ENCODE measurements at places on chromosomes 13 and 19. TPM values are rescaled to one million over a fixed set of nuclear protein-coding genes. Genes with fewer than 3 reads are reported as not detected.

The ZNF579 gene
- total RNA-seq, result 13.1 TPM

DNA sequence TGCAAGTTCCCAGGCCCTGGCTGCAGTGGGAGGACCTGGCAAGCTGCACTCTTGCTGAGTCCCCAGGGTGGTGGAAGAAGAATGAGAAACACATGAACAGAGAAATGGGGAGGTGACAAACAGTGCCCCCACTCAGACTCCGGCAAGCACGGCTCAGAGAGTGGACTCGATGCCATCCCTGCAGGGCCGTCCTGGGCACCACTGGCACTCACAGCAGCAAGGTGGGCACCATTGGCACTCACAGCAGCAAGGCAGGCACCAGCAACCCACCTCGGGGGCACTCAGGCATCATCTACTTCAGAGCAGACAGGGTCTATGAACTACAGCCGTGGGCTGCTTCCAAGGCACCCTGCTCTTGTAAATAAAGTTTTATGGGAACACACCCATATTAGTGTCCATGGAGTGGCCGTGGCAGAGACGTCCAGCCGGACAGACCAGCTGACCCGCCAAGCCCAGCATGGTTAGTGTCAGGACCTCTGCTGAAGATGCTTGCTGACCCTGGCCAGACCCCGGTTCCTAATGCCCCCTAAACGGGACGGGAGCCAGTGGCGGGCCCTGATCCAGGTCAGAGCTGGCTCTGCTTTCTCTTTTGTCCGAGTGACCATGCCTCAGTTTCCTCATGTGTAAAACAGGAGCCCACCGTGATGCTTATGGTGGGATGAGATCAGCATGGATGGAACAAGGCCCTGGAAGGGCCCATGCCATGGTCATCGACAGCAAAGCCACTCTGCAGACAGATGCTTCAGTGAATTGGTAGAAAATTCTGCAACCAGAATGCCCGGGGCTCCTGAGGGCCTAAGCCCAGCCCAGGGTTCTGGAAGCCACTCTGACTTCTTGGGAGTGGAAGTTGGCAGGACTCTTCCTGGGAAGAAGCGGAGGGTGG, 2.1 kb upstream of the F10 start:
- no peak for DNase-seq

The CEACAM6 gene
- not detected for total RNA-seq

The NUFIP1 gene
- 3.1 TPM for total RNA-seq

- no peak for DNase-seq
Measured at GRCh38 chr13:112131713-112132113, 64.8 kb downstream of the SOX1 start.

DNA sequence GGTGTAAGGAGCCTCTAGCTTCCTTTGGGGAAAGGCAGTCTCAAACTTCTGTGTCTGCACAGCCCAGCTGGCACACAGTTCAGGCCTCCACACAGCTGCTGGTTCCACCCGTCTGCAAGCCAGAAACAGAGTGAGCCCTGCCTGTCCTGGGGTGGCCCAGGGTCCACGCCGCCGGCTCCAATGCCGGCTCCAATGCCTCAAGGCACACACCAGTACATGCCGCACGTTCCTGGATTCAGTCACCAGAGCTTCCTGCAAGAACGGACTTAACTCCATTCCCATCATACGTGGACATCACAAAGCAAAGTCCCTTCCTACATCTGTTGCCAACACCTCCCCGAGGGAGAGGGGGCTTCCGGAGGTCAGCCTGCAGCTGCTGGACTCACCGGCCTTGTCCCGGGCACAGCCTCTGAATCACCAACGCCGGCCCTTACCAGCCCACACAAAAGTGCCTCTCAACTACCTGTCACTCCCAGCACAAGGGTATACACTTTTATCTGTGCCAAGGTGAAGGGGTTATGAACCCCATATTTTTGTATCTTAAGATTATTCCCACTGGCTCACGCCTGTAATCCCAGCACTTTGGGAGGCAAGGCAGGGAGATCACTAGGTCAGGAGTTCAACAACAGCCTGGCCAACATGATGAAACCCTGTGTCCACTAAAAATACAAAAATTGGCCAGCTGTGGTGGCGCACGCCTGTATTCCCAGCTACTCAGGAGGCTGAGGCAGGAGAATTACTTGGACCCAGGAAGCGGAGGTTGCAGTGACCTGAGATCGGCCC, 8.5 kb downstream of the SH3GL1 start:
- peak; percentile 52 for DNase-seq

GRCh38 chr13:42671502-42671901, 97.5 kb downstream of the TNFSF11 start:
- no peak for DNase-seq

- no peak for DNase-seq
Measured at GRCh38 chr13:47437406-47437805, 540.6 kb upstream of the HTR2A start.

DNA sequence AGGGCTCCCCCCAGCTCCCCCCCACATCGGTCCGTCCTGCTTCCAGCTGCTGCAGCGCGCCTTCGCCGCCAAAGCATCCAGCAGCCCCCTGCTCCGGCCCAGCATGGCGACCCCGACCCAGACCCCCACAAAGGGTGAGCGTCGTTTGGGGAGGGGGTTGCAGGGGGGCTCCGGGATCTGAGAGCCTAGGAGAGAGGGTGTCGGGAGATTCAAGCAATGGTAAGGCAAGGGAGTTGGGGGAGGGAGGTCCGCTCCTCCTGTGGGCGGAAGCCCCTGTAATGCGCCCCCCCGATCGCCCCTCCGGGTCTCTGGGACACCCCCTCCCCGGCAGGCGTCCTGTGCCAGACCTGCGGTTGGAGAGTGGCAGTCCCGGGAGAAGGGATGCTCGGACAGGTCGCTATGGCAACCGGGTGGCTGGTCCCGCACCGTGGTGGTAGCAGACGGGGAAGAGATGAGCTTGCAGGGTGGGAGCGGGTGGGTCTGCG, at the start of gene FXYD7:
Gene FXYD7, plus strand, starts transcription at position 25 of the 485 bp plus-strand sequence. Its CDS starts 79 bp downstream, at position 104.
- DNase-seq, result no peak

The NLRP8 gene
- not detected for total RNA-seq

The RCBTB1 gene
- 22.3 TPM for total RNA-seq

- DNase-seq, result no peak
Measured at GRCh38 chr13:101798437-101798836, 346.0 kb downstream of the ITGBL1 start.

All from Right ventricle myocardium inferior (tissue), 1 donor.